Articular chondrocyte of knee joint (primary cell): ENCODE measurements at places on chromosomes 5 and 9. TPM values are rescaled to one million over a fixed set of nuclear protein-coding genes. Genes with fewer than 3 reads are reported as not detected.

Gene PCDHGC3
- total RNA-seq, result 122 and 161 TPM in 2 replicates

Gene FREM1
- 0.13 and 0.22 TPM in 2 replicates for total RNA-seq

Gene ORM1
- total RNA-seq, result not detected in 2 replicates

Gene EPB41L4B
- 11.4 and 17.0 TPM in 2 replicates for total RNA-seq

Gene NUDT2
- total RNA-seq, result 19.2 and 42.3 TPM in 2 replicates

Gene STK32A
- total RNA-seq, result 1.7 and 3.9 TPM in 2 replicates

Gene NRG2
- 0.78 and 1.6 TPM in 2 replicates for total RNA-seq

Gene ZNF622
- 37.2 and 39.9 TPM in 2 replicates for total RNA-seq

Gene MPDZ
- 41.3 and 44.3 TPM in 2 replicates for total RNA-seq

Gene LAMC3
- under 0.01 TPM in 2 replicates for total RNA-seq

Gene PCDHA4
- 0.26 and 0.32 TPM in 2 replicates for total RNA-seq

Gene NR2F1-AS1
- 4.9 and 5.4 TPM in 2 replicates for total RNA-seq

Gene NEUROG1
- not detected in 2 replicates for total RNA-seq

Gene CTXN3
- total RNA-seq, result 0.11 TPM in 1 of 2 replicates, not detected in the other

Gene FGF1
- 124 and 141 TPM in 2 replicates for total RNA-seq

Gene RMND5B
- total RNA-seq, result 17.8 and 19.6 TPM in 2 replicates

Gene TMEM174
- not detected in 2 replicates for total RNA-seq

Gene INSL4
- not detected in 2 replicates for total RNA-seq

Gene CER1
- total RNA-seq, result not detected in 2 replicates

Gene SUSD3
- 2.7 and 7.2 TPM in 2 replicates for total RNA-seq

Gene SLC6A18
- total RNA-seq, result not detected in 2 replicates

Gene SV2C
- not detected in 2 replicates for total RNA-seq

Gene FBP1
- 1.2 and 5.1 TPM in 2 replicates for total RNA-seq

Gene PCDHA8
- total RNA-seq, result 0.11 and 0.13 TPM in 2 replicates

Gene TXN
- total RNA-seq, result 608 and 653 TPM in 2 replicates

Gene FBN2
- total RNA-seq, result 108 and 149 TPM in 2 replicates

Gene TRMT10B
- total RNA-seq, result 3.7 and 4.8 TPM in 2 replicates

Gene GCNT4
- total RNA-seq, result 2.5 and 3.6 TPM in 2 replicates

Gene FOXD4
- 0.26 and 0.43 TPM in 2 replicates for total RNA-seq

Gene PDE8B
- total RNA-seq, result 0.11 and 0.39 TPM in 2 replicates

Gene SOHLH1
- total RNA-seq, result not detected in 2 replicates

Gene SCGB3A2
- total RNA-seq, result not detected in 2 replicates

Gene CREBRF
- 40.0 and 45.4 TPM in 2 replicates for total RNA-seq

Gene FRMPD1
- under 0.01 TPM in 1 of 2 replicates, not detected in the other for total RNA-seq

Gene OBP2B
- not detected in 2 replicates for total RNA-seq

Gene ENHO
- total RNA-seq, result 0.32 and 0.39 TPM in 2 replicates

Gene TMEM215
- not detected in 2 replicates for total RNA-seq

Gene ADAMTSL2
- 0.11 and 0.26 TPM in 2 replicates for total RNA-seq

Gene DAPK1
- 123 and 127 TPM in 2 replicates for total RNA-seq

Gene MAMDC2
- 2.4 and 16.9 TPM in 2 replicates for total RNA-seq

Gene CNTRL
- total RNA-seq, result 9.9 and 10.1 TPM in 2 replicates

Gene CDKN2B-AS1
- 2.1 and 6.7 TPM in 2 replicates for total RNA-seq

Gene EDIL3
- 442 and 605 TPM in 2 replicates for total RNA-seq

Gene ADAMTS19
- total RNA-seq, result under 0.01 TPM in 1 of 2 replicates, not detected in the other

Gene SYK
- total RNA-seq, result not detected in 2 replicates

Gene MZB1
- total RNA-seq, result not detected in 2 replicates

Gene ANKRD55
- 0.13 TPM in 1 of 2 replicates, not detected in the other for total RNA-seq

Gene PCDHGA8
- 5.6 and 5.7 TPM in 2 replicates for total RNA-seq

Gene GFI1B
- total RNA-seq, result 0.11 TPM in 1 of 2 replicates, not detected in the other

Gene C5orf52
- not detected in 2 replicates for total RNA-seq

Gene TRIP13
- 13.2 TPM in 2 replicates for total RNA-seq
